ENCODE measurements at places on chromosomes 3 and 15.
A peak's percentile ranks its signal among the peaks of the same experiment; 100 is the strongest.

DNA sequence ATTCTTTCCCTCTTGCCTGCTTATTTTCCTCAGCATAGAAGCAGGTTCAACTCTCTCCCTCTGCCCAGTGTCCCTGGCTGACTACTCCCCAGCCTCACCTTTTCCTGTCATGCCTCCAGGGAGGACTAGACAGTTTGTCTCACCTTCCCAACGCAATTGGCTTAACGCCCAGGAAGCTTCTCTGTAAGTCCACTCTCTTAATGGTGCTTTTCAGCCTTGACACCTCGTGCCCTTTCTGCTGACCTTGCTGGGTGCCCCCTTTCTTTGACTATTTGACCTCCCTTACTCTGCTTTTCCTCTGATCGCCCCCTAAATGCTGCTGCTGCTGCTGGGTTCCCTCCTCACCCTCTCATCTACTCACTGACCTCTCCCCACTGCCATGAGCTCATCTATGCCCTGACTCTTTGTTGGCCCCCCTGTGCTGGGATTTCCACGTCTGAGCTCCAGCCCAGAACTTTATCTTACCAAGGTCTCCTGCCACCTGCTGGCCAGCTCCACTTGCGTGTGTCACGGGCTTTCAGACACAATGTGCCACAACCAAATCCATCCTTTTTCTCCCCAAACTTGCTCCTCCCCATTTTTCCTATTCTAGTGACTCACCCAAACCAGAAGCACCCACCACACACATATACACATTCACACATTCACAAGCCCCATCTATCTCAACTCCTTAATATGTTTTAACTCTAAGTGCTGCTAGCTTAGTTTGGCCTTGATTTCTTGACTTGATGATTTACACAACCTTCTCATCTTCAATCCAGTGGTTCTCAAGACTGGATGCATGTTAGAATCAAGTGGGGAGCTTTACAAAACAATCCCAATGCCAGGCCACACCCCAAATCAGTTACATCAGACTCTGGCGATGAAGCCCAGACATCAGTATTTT, 16.6 kb downstream of the EPB42 start:
- DNase-seq, result peak; percentile 25

GRCh38 chr3:56813653-56813960, 11.9 kb upstream of the ARHGEF3 start:
- no peak for DNase-seq

GRCh38 chr3:46107682-46108081, 80.4 kb upstream of the XCR1 start:
- DNase-seq, result no peak

GRCh38 chr3:130341882-130342281, 3.6 kb upstream of the COL6A5 start:
- no peak for DNase-seq

GRCh38 chr15:84653584-84653909, 536 bp downstream of the WDR73 start:
- no peak for DNase-seq

GRCh38 chr3:177039490-177040274, 157.6 kb downstream of the TBL1XR1 start:
- no peak for DNase-seq

DNA sequence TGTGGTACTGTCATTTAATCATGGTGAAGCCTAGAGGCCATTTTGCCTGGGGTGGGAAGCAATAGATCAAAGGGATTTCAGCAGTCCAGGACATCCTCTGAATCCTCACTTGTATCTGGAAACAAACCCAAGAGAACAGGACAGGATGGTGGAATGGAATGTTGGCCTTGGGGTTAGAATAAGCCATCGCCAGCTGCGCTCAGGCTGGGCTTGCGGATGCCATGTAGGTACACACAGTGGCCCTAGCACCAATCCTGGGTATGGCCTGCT, 76.5 kb upstream of the ALDH1A3 start:
- no peak for DNase-seq

DNA sequence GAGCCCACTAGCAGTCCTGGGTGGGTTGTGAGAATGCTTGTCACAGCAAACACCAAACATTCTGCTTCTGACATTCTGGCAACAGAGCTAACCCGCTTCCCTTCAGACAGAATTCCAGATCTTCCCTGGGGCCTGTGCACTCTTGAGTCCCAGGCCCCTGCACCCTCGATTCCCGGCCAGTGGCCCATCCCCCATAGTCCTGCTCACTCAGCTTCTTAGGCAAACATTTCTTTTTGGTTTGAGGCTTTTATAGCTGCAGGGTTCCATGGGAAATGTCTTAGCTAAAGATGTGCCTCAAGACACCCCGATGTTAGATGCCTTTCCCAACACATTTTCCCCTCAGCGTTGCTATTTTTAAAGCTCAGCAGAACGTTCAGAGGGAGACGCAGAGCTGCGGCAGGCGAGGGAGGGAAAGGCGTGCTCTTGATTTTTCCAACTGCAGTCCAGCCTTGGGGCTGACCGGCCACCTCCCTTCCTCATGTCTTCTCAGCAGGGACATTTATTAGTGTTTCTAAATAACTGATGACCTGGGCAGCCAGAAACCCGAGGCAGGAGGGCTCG, 35.2 kb downstream of the ABTB1 start:
- no peak for DNase-seq

DNA sequence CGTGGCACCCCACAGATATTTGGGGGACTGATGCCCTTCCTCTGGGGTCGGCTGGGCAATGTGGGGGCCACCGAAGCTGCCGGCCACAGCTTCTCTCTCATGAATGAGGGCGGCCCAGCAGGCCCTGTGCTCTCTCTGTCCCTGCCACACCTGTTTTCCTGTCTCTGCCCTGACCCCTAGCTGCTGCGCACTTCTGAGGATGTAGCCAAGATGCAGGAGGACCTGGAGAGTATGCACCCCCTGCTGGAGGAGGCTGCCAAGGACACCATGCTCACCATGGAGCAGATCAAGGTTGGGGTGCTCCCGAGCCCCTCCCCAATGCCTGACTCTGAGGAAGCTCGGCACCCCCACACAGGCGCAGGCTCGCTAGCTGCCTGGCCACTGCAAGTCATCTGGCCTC, 59.7 kb downstream of the SEMA3G start:
- DNase-seq, result no peak

DNA sequence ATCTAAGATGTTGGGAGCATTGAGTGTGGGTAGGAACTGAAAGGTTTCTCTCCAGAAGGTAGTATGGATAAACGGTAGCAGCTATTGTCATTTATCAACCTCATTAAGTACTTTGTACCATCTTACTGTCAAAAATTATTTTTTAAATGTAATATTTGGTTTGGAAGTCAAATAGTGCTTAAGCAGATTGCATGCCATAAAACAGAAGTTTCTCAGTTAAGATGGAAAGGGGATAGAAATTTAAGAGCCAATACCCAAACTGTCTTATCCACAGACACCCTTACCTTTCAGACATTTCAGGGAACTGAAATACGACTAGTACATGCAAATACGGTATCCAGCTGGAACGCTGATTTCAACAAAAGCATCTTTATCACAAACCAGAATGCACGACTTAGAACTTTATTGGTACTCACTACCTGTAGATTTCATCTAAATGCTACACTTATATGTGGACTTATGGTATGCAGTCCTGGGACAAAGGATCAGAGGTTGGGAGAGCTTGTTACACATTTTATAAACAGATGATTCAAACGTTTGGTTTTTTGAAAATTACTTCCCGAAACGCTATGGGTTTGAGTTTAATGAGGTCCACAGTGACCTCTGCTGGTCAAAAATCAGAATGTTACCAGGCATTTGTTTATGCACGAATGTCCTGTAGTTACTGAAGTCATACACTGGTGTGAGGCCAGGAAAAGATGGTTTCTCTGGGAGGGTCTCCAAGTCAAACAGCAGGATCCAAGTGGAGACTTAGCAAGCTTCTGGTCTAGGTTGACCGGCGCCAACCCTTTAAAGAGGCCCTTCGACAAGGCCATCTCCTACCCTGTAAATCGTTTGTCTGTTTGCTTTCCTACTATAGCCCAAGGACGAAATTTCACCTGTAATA, 45.7 kb upstream of the DUT start:
- peak; percentile 49 for DNase-seq

- DNase-seq, result no peak
Observed at GRCh38 chr3:114711321-114711886, 417.6 kb downstream of the TIGIT start.

- DNase-seq, result no peak
Observed at GRCh38 chr3:129382366-129382765, 46.1 kb downstream of the EFCAB12 start.

DNA sequence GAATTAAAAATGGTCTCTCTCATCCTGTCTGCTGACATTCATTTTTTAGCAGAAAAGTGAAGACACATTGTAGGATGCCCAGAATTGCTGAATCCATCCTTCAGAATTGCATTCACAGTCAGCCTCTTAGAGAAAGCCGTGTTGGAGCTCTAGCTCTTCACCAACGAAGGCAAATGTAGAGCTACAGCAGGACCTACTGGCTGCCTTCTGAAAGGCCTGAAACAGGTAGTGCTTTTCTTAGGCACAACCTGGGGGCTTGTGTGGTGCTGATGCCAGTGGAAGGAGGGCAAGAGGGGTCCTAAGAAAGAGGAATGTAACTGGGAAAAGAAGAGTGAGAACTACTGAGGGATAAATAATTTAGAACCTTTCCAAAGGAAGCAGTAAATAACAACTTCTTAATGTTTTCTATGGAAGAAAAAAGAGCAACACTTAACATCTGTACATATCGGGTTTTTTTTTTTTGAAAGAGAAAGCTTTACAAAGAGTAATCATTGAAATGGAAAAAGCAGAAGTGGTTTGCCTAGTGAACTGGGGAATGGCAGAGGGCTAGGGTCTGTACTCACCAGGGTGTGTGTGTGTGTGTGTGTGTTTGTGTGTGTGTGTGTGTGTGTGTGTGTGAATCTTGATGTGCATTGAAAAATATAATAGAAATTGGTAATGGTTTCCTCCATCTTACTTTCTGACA, 297.8 kb downstream of the SATB1 start:
- DNase-seq, result no peak

GRCh38 chr3:25863011-25863415, 73.1 kb downstream of the OXSM start:
- DNase-seq, result no peak

DNA sequence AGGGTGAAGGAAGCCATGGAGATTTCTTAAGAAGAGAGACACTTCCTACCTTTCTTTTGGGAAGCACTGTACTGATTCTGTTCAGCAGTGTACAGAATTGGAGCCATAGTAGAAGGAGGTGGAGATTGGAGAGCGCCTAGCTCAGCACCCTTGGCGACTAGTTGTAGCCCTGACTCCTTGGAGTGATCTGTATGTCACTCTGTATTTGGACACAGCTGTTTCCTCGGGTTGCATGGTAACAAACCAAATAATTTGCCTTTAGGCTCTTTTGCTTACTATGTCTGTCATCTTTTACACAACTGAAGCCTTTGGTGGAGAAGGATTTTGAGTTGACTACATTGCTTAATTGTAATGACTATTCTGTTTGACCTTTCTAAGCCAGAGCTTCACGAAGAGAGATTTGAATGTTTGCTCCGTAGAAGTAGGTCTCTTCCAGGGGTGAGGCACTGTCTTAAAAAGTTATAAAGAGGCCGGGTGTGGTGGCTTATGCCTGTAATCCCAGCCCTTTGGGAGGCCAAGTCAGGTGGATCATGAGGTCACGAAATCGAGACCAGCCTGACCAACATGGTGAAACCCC, 77.1 kb downstream of the AKAP13 start:
- DNase-seq, result no peak

- DNase-seq, result no peak
Observed at GRCh38 chr3:13890377-13891016, 10.6 kb upstream of the WNT7A start.

DNA sequence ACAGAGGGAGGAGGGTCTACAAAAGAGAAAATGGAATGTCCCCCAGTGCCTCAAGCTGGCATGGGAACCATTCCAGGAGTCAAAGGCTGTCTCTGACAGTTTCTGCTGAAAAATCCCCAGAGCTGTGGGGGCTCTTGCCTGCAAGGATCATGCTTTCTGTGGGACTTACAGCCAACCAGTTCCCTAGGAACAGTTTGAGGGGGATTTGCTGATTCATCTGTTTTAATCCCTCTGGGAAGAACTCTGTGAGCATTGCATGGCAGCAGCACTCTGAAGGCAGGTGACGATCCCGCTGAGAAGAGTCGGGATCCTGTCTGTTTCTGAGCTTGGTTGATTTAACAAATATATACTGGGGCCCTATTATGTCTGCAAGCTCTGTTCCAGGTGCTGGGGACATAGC, 176.0 kb downstream of the SSR3 start:
- no peak for DNase-seq

GRCh38 chr15:56034514-56034913, 41.1 kb upstream of the NEDD4 start:
- DNase-seq, result no peak

DNA sequence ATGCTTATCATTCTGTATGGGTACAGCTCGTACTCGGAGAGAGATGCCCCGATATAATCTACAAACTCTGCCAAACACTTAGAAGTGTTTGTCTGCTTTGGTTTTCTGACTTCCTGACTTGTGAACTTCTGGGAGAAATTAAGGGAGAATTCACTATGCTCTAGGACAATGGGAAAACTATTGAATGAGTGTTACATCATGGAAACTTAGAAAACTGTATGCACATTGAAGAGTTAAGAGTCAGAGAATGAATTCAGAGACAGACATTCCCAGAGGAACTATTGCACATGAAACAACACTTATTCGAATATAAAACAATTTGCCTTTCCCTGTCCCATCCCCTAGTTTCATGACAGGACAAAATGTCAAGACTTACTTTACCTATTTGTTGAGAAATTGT, 57.8 kb downstream of the DTWD1 start:
- no peak for DNase-seq

- DNase-seq, result peak; percentile 5
Observed at GRCh38 chr3:76369170-76369569, 583.8 kb upstream of the ZNF717 start.

GRCh38 chr3:174219738-174220137, 639.4 kb upstream of the NAALADL2 start:
- DNase-seq, result no peak

DNA sequence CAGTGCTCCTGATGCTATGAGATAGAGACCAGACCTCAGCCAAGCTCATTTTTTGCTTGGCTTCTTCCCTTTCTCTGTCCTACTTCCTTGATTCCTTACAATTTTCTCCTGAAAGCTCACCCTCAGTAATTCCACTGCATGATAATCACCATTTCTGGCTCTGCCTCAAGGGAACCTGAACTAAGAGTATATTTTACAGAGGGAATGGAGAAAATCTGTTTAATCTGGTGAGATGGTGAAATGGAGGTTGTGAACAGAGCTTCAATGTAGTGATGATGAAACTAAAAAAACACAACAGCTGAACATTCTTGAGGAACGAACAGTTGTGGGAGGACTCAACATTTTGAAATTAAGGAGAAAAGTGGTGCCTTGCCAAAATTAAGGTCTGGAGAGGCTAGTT, 16.3 kb downstream of the HHLA2 start:
- peak; percentile 24 for DNase-seq
